Body of pancreas (tissue), 4 donors: ENCODE measurements at places on chromosomes 6 and 20.

- no peak for DNase-seq
Observed at GRCh38 chr6:119483908-119484307, 134.3 kb upstream of the MAN1A1 start.

GRCh38 chr6:34484899-34485298 is 19.0 kb downstream of the PACSIN1 start:
- DNase-seq = no peak

DNA sequence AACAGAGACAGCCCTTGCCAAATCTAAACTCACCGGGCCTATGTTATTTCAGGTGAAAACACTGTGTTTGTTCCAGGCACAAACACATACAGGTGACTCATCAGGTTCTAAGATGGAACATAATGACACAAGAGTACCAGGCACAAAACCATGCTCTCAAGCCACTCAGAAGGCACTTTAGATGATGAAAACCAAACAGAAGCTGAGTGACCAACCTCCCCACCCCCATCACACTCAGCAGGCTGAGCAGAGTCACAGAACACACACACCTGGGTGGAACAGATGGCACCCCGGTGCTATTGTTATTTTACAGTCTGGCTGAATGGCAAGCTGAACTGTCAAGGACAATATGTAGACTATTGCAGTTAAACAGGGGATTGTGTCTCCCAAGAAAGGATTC is 20.6 kb upstream of the NKX2-2 start:
- peak; percentile 51 for DNase-seq

- DNase-seq = no peak
Observed at GRCh38 chr6:135012349-135012748, 42.3 kb downstream of the HBS1L start.
